Endothelial cell of umbilical vein (primary cell): ENCODE measurements at places on chromosomes 2 and 18.

DNA sequence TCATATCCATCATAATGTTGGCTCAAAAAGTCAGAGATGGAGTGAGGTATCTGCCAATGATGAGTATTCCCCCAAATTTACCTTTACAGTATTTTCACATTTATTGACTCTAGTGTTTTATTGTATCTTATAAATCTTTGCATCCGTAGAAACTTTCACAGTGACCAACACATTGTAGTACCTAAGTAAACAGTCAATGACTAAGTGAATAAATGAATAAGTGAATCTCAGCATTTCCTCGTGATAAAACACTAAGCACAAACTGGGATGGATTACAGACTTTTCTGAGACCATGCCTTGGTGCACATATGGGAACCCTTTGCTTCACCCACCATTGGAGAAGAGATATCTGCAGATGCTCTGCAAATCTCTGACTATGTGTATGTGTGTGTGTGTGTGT lies 429.9 kb downstream of the NR4A2 start:
- DNase-seq: no peak

DNA sequence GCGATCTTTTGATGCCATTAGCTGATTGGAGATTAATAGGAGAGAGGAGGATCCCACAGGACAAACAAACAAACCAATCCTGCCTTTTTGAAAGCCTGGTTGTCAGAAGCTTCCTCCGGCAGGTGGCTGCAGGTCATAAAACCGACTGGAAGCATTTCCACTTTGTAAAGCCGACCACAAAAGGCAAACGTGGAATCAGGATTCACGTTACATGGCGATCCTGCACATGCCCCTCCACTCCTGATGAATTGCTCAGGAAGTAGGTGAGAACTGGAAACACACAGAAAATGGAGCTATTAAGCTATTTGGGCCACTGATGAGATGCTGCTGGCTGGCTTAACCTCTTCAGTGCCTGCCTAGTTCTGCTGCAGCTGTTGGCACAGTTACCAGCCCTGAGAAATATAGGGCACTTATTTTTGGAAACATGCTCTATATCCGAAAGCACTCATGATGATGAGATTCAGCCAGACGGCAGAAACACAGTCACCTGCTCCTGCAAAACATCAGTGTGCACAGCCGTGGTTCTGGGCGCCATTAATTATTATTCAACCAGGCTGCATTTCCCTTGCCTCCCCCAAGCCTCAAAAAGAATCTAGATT lies 110.3 kb upstream of the ST6GAL2 start:
- DNase-seq: no peak

- DNase-seq: no peak
Measured at GRCh38 chr18:595068-595467, 1.7 kb upstream of the CLUL1 start.

DNA sequence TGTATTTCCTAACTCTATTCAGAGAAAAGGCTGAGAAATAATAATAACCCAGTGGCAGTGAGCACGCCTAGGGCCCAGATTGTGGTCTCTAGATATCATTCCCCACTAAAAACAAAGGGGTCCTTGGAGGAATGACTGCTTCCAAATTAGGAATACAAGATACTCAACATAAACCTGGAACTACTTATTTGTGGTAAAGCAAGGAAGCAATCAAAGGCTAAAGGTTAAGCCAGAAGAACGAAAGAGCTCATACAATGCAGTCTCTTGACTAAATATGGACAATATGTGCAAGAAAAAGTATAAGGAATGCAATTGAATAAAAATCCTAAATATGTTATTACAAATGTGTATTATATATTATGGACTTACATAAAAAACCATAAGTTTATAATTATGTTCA lies 253.5 kb upstream of the NRP2 start:
- no peak for DNase-seq

- peak; percentile 93 for DNase-seq
Measured at GRCh38 chr2:215531284-215531683, 95.4 kb upstream of the FN1 start.

- no peak for DNase-seq
Measured at GRCh38 chr2:128308284-128308731, 10.4 kb downstream of the HS6ST1 start.

GRCh38 chr2:217944923-217945322 lies 57.9 kb downstream of the TNS1 start:
- no peak for DNase-seq

- peak; percentile 10 for DNase-seq
Measured at GRCh38 chr2:189982780-189983394, 79.6 kb downstream of the MSTN start.

- DNase-seq: peak; percentile 11
Measured at GRCh38 chr18:38940863-38941531, 1375.4 kb upstream of the CELF4 start.

DNA sequence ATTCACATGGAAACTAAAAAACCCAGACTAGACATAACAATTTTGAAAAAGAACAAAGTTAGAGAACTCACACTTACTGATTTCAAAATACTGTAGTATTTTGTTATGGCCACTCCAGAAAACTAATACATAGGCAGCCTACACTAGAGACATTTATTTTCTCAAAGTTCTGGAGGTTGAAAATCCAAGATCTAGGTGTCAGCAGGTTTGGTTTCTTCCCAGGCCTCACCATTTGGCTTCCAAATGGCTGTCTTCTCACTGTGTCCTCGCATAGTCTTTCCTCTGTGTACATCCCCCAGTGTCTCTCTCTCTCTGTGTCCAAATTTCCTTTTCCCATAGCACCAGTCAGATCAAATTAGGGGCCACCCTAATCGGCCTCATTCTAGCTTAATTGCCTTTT lies 95.0 kb downstream of the NR4A2 start:
- no peak for DNase-seq

GRCh38 chr18:21272016-21272579 lies 30.1 kb downstream of the GREB1L start:
- no peak for DNase-seq

DNA sequence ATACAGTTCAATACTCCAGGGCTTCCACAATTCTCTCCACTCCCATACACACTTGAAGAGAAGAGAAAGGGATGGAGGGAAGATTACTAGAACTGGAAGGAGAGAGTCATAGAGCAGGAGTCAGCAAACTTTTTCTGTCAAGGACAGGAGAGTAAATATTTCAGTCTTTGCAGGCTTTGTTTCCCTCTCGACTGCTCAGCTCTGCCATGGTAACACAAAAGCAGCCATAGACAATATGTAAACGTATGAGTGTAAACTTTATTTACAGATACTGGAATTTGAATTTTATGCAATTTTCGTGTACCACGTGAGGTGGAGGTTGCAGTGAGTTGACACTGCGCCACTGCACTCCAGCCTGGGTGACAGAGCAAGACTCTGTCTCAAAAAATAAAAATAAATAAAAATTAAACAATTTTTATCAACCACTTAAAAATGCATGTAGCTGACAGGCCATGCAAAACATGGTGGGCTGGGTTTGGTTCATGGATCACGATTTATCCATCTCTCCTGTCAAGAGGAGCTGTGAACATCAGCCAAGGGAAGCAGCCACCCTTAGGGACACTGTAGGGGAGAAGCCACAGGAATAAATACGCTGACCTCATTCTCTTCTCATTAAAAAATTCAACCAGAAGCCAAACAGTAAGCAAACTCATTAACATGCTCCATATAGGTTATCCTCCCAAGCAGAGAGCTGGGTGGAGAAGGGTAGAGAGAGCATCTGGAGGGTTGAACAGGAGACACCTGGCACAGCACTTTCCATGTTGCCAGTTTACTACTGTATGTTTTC lies 266.4 kb upstream of the FN1 start:
- DNase-seq: no peak

DNA sequence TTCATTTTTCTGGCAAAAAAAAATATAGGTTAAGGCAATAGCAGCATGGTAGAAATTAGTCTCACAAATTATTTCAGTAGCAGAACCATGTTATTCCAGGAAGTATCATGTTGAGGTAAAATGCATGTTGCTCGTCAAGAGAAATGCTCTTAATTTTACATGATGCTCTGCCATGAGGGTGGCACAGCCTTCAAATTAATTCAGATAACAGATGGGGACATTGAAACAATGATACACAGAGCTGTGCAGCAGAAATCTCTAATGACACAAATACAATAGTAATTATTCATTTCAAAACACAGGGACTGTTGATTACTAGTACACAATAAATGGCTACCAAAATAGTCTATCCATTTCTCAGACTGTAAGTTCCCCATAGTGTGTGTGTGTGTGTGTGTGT lies 24.8 kb downstream of the GAREM1 start:
- DNase-seq: no peak

DNA sequence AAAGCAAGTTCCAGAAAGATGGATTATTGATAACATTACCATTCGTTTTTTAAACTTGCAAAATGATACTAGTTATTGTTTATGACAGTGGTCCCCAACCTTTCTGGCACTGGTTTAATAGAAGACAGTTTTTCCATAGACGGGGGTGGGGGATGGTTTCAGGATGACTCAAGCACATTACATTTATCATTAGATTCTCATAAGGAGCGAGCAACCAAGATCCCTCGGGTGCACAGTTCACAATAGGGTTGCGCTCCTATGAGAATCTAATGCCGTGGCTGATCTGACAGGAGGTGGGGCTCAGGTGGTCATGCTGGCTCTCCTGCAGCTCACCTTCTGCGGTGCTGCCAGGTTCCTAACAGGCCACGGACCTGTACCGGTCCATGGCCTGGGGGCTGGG lies 86.2 kb downstream of the BCL2 start:
- no peak for DNase-seq

DNA sequence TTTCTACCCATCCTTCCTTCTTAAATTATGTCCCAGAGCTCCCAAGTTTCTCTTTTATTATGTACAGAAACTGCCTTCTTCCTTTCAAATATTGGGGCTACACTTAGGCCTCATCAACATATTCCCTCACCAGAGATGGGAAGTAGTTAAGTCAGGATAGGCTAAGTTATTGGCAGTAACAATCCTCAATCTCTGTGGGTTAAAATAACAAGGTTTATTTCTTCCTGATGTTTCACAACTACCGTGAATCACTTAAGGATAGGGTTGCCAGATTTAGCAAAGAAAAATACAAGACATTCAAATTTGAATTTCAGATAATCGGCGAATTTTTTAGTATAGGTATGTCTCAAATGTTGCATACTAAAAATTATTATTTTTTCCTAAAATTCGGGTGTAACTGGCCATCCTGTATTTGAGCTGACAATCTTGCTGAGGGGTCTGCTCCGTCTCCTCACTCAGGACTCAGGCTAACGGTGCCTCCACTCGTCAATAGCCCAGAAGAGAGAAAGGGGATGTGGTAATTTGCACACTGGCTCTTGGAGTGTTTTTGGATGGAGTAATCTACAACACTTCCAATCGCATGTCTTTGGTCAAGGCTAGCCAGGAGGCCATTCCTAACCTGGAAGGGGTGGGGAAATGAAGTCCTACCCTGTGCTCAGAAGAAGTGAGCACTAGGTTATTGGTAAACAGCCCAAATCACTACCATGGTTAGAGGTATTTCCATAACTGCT lies 91.7 kb downstream of the ACTR3 start:
- no peak for DNase-seq

GRCh38 chr2:138035608-138036217 lies 71.4 kb downstream of the HNMT start:
- no peak for DNase-seq

- no peak for DNase-seq
Measured at GRCh38 chr18:49778826-49779465, 34.4 kb downstream of the ACAA2 start.
